AG04450 (cell line): ENCODE measurements at places on chromosomes 6 and 20.

DNA sequence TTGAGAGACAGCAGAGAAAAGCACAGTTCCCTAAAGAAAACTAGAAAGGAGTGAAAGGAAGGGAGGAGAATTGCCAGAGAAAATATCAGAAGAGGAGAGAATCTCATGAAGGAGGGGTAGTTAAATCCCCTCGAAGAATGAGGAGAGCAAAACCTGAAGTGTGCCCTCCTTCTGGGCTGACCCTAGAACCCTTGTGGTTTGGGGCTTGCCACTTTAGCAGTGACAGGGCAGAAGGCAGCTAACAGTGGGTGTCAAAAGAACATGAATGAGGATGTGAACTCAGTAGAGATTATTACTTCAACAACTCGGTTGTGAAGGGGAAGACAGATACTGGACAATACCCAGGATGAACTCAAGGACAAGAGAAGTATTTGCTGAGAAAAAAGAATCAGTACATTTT lies 73.6 kb downstream of the RALGAPA2 start:
- DNase-seq, result no peak

DNA sequence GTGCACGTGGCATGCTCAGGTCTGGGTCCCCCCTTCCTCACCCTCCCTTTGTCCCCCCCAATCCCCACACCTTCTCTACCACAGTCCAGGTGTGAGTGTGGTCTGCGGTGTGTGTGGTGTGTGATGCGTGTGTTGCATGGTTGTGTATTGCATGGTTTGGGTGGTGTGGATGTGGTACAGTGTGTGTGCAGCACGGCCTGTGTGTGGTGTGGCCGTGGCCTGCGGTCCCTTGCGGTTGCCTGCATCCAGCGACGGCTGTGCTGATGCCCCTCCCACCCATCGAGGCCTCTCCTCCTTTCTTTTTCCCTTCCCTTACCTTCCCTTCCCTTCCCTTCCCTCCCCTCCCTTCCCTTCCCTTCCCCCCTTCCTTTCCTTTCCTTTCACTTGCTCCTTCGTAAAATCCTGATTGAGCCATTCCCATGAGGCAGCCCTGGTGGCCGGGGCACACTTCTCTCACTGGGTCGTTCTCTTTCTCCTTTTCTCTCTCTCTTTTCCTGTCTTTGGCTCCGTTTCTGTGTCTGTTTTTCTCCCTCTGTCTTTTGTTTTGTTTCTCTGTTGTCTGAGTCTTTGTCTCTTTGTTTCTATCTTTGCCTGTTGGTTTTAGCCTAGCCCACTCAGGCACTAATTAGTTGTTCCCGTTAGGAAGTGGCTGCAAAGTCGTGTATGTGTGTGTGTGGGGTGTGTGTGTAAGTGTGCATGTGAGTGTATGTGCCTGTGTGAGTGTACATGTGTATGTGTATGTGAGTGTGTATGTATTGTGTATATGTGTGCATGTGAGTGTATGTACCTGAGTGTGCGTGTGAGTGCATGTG lies 65.7 kb downstream of the SRC start:
- DNase-seq, result no peak

- DNase-seq, result no peak
These were observed 25.1 kb downstream of the GZF1 start for GRCh38 chr20:23387118-23387443.

DNA sequence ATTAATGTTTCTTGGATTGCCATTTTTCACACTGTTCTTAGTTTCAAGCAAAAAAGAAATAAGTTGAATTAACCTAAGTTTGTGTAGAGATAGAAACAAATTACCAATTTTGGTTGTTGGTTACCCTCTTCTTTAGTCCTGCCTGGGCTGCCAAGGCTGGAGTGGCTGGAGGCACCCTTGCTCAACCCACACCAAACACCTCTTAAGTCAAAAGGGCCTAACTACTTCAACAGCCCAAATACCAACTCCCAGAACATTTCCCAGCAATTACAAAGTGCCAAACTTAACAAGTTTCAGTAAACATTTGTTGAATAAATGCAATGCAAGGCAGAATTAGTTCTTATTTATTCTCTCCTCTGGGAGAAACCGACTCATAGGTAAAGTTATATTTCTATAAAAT lies 38.1 kb upstream of the TMEM181 start:
- DNase-seq, result no peak

DNA sequence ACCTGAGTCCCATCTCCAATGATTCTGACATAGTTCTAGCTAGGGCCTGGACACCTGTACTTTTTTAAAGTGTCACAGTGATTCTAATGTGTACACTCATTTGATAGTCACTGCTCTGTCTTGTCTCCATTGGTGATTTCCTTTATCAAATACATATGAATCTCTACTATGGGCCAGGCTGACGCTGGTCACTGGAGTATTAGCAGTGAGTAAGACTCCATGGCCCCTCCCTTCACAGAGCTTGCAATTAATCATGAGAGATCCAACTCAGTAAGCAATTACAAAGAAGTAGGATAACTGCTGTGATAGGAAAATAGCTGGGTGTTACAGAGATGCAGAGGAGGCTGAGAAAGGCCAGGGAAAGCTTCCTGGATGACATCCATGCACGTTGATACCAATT lies 19.3 kb upstream of the SASH1 start:
- no peak for DNase-seq
